T-helper 2 cell (primary cell): ENCODE measurements at places on chromosomes 5 and 9.

- no peak for DNase-seq
Measured at GRCh38 chr5:128276537-128277216, 193.1 kb downstream of the SLC12A2 start.

DNA sequence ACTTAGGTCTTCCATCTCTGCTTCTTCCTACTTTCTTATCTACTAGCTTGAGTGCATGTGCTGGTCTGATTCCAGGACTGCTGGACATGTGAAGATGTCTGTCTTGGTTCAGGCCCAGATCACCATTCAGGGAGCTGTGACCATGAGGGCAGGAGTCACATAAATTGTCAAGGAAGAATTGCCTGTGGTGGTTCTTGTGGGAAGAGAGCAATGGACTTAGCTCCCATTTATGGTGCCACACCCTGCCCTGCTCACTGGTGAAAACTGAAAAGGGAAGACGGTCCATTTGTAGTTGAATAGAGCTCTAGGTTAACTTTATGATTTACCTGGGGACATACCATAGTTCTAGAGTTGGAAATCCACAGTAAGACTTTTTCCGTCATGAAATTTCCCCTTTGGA is 244.3 kb upstream of the ZNF608 start:
- no peak for DNase-seq

GRCh38 chr5:56482363-56482762 is 249.2 kb upstream of the ANKRD55 start:
- no peak for DNase-seq

GRCh38 chr5:66603164-66603563 is 7.0 kb downstream of the MAST4 start:
- DNase-seq = no peak

DNA sequence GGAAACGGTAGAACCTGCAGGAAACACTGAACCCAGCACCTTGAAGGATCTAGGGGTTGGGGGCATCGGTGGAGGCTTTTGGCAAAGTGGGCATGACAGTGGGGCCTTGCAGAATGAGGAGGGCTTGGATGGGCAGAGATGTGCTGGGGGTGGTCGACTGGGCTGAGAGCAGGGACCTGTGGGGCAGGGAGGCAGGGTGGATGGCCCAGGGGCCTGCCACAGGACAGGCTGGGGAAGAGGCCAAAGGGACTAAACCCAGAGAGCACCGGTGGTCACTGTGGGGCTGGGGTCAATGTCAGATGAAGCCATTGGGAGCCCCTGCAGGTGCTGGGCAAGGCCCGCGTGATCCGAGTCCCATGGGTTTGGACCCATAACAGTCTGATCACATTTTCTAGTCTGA is 175.3 kb downstream of the DAB2IP start:
- DNase-seq = no peak

- DNase-seq = no peak
Measured at GRCh38 chr5:58683567-58683966, 100.7 kb downstream of the RAB3C start.

GRCh38 chr5:57176350-57176857 is 2.5 kb downstream of the GPBP1 start:
- no peak for DNase-seq
